ENCODE measurements at places on chromosomes 5 and 9.

- DNase-seq: no peak
Observed at GRCh38 chr5:17070647-17071046, 134.6 kb upstream of the MYO10 start.

DNA sequence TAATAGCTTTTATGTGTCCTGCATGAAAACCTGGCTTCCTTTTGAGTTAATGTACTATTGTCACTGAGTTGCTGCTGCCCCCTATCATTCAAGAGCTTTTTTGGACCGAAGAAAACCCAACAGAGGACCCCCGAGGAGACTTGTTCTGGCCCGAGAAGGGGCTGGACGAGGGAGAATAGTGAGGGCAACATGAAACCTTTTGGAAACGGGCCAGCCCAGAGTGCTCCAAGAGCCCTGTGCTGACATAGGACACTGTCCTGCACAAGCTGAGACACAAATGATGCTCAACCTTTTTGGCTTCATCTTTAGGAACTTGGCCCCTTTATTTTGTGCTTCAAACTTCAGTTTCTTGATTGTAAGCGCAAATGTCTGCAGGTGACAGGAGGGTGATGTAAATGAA lies 4.0 kb upstream of the GADD45G start:
- DNase-seq: no peak

DNA sequence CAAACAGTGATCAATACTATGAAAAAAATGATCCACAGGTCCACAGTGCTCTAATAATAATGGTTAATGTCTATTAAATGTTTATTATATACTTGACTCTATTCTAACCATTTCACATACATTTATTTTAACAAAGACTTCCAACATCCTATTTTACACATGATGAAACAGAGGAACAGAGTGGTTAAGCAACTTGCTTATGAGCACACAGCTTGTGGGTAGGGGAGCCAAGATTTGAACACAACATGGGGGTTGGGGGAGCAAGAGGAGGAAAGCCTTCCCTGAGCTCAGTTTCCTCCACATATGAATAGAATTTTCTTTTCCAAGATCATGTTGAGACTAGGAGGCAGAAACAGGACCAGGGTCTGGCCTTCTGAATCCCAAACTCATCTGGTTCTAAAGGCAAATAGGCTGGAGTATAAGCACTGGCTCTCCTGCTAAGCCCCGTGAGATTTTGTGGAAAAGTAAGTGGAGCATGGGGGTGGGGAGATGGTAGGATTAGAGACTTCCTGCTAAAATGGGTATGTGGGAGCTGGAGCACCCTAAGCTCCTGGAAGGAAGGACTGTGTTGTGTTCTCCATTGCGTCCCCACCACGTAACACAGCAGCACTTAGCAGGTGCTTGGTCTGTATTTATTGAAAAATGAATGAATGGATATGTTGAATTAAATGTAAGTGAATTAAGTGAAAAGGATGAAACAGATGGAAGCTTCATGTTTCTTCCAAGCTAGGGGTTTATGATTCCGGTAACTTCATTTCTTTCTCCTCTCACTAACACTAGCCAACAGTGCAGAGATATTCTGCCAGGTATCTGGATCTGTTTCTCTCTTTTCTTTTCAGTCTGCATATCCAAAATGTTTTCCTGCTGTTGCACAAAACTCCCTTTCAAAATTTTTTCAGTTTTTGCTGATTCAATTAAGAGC lies 26.9 kb upstream of the GALNT10 start:
- DNase-seq: no peak

DNA sequence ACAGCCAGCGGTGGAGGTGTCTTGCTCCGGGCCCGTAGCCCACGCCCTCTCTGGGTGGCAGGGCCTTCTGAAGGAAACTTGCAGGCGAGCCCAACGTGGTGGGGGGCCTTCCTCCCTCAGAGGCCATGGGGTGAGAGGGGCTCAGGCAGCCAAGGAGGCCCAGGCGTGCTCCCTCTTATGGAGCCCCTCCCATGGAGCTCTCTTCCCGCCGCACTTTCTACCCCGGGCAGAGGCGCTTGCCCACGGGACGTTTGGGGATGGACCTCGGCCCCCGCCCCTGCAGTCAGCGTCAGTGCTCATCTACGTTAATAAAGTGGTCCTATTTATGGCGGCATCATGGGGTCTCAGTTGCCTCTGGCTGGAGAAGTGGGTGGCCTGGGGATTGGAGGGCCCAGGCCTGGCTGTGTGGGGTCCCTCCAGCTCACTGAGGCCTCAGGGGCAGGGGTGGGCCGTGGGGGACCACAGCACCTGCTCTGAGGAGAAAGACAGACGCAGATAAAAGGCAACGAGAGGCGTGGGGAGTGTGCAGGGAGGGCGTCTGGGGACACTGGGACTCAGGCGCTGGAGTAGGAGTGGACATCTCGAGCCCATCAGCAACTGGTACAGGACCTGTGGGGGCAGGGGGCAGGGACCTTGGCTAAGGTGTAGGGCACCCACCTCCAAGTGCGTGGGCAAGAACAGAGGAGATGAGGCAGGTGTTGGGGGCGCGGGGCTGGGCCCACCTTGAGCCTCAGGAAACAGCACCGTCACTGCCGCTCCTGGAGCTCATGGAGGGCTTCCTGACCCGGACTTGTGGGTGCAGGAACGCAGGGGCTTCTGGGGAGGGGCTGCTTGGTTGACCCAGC lies 33.8 kb downstream of the FAM163B start:
- DNase-seq: no peak

DNA sequence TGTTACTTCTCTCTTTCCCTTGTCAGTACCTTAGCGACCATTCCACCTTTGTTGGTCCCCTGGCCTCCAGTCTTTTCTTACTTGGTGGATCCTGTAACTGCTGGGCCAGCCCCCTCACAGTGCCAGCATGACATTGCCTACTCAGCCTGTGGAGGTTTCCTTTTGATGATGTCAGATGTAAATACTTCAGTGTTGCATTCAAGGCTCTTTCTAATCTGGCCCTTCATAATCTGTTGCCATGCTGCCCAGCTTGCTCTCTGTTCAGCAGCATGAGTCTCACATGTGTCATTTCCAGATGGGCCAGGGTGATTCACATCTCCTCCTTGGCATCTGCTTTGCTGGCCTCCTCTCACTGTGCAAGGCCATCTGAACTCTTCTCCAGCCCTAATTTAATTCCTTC lies 57.1 kb downstream of the MAST4 start:
- no peak for DNase-seq

GRCh38 chr9:69759021-69759420 lies 790 bp downstream of the PTAR1 start:
- no peak for DNase-seq

DNA sequence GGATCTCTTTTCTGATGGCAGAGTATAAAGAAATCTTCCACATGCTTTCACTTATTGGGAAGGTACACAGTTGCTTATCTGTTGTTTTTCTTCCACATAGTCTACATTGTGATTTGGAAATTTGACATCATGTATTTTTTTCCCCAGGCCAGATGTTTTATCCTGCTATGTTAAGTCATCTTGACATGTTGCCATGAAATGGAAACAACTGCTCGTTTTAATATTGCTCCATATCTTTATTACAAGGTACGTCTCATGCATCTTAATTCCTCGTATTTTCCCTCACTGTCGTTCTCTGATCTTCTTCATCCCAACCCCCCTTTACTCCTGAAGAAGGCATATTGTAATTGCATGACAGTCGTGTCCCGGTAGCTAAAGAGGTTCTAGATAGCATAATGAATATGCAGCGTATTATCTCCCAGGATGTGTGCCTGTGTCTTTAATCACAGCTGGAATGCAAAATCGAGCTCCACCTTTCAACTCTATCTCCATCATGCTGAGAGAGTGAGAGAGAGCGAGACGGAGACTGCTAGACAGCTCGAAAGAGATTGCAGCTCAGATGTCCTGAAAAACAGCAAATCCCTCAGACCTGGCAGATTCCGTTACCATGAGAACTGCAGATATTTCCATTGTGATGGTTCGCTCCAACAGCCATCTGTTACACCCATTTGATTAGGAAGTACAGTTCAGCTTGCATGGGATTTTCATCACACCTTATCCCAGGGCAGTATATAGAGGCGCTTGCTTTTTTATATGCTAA lies 281.7 kb downstream of the TMEM38B start:
- no peak for DNase-seq

- DNase-seq: no peak
Observed at GRCh38 chr9:107422189-107423185, 67.1 kb downstream of the KLF4 start.

GRCh38 chr5:125575891-125576505 lies 829.6 kb upstream of the ZNF608 start:
- DNase-seq: no peak

DNA sequence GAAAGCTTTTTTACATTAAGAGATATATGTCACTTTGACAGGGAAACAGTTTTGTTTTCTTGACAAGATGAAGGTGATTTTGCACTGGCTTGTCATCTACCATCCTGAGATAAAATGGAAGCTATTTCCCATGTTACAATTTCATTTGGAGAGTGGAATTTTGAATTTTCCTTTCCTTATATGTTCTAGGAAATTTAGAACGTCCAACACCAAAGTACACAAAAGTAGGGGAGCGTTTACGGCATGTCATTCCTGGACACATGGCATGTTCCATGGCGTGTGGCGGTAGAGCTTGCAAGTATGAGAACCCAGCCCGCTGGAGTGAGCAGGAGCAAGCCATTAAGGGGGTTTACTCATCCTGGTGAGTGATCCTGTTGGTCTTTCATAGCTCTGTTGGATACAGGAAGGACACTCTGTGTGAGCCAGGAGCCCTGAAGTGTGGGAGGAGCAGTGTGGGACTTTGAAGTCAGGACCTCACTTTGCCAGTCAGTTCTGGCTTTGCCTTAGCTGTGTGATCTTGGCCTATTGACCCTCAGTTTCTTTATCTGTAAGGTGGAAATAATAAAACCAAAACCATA lies 887 bp downstream of the PTPDC1 start:
- DNase-seq: no peak

GRCh38 chr9:110443146-110443865 lies 105.6 kb upstream of the TXNDC8 start:
- no peak for DNase-seq

DNA sequence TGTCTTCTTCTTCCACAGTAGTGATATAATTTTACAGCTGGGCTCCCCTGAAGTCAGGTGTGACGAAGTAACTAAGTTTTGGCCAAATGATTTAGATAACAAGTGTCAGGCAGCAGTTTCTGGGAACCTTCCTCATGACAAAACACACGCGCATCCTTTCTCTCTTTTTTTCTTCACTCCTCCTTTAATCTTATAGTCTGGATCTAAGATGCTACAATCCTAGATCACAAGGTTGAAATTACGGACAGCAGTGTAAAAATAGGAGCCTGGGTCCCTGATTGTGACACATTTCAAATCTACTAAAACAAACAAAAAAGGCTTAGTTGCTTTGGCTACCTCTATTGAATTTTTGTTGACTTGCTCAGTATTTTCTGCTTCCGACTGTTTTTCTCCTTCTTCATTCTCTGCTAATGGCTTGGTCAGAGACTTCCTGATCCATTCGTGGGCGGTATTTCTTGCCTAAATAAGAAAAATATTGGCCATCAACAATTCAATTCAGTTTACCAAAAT lies 36.1 kb downstream of the FAM114A2 start:
- DNase-seq: no peak

- DNase-seq: no peak
Observed at GRCh38 chr5:73301208-73301901, 128.4 kb downstream of the TMEM174 start.

GRCh38 chr5:172858511-172858989 lies 24.5 kb downstream of the ERGIC1 start:
- DNase-seq: no peak

- no peak for DNase-seq
Observed at GRCh38 chr5:73447530-73448462, 781 bp downstream of the FOXD1 start.

DNA sequence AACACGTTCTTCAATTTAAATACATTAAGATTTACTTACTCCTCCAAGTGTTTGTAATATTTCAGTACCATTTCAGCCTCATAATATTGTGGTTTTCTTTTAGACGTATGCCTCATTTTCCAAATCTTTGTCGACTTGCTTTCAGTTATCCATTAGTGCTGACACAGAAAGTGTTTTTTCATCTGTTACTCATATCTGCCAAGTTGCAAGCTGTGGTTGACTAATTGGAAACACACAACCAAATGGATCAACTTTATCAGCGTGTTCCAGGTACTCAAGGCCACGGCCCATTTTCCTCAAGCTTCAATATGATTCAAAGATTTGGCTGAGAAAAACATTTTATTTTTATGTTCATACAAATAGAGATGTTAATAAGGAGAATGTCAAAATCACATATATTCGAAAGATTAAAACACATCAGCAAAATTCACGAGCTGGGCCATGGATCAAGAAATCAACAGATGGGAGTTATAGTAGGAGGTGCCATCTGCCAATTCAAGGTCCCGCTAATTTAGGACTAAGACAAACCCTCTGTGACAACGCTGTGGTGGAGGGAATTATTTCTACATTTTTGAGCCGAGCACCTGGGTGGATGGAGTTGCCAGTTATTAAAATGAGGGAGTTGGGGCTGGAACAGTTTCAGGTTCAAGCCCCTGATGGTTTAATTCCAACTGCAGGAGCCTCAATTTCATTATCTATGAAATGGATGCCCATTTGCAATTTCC lies 27.2 kb upstream of the CCNJL start:
- no peak for DNase-seq

- DNase-seq: no peak
Observed at GRCh38 chr5:54621048-54621447, 103.5 kb downstream of the SNX18 start.

DNA sequence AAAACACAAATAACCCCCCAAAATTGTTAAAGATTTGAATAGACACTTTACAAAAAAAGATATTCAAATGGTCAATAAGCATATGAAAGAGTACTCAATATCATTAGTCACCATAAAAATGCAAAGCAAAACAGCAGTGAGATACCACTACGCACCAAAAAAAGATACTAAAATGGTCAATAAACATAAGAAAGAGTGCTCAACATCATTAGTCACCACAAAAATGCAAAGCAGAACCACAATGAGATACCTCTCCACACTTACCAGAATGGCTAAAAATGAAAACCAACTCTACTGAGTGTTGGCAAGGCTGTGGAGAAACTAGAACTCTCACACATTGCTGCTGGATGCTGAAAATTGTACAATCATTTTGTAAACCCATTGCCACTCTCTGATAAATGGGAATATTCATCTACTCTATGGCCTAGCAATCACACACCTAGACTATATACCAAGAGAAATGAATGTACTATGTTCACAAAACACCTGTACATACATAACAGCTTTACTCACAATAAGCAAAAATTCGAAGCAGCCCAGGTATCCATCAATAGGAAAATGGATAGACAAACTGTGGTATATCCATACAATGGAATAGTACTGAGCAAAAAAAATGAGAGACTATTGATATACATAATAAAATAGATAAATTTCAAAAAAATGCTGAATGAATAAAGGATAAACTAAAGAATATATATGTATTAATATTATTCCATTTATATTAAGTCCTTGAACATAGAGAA lies 205.0 kb upstream of the DAPK1 start:
- DNase-seq: no peak

- no peak for DNase-seq
Observed at GRCh38 chr5:32828492-32828891, 117.4 kb downstream of the NPR3 start.

DNA sequence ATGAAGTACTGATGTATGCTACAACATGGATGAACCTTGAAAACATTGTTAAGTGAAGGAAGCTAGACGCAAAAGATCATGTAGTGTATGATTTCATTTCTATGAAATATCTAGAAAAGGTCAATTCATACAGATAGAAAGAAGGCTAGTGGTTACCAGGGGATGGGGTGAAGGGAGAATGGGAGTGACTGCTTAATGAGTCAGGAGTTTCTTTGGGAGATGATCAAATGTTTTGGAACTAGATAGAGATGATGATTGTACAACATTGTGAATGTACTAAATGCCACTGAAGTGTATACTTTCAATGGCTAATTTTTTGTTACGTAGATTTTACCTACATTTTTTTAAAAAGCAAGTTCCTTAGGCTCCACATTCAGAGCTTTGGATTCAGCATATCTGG lies 14.9 kb upstream of the DELE1 start:
- no peak for DNase-seq
